ENCODE measurements at places on chromosomes 3 and 15. TPM values are rescaled to one million over a fixed set of nuclear protein-coding genes. Genes with fewer than 3 reads are reported as not detected.

DNA sequence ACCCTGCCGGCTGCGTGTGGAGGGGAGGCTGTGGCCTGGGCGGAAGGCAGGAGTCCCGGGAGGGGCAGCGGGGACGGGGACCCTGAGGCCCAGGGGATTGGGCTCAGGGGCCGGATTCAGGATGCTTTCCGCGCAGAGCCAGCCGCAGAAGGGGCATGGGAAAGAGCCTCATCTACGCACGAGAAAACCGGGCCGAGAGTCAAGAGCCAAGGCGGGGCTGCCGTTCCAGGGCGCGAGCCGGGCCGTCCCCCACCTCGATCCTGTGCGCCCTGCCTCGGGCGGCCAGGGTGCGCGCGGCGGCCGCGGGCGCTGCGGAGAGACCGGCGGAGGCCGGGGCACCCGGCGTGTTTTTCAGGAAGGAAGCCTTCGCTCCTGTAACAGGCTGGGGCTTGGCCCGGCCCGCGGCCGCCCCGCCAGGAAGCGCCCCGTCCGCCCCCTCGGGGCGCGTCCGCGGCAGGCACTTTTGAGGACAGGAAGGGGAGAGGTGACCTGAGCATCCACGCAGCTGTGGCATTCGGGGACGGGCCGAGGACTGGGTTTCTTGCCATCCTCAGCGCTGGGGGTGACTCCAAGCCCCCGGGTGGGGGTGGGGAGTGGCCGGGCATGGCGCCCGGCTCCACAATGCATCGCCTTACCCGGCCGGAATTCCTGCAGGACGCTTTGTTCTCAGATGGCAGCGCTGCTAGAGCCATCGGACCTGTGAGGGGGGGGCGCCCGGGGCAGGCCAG is 62.3 kb upstream of the GATA2 start:
- no peaks in the 10 kb centered on the region for H3K36me3 ChIP-seq
- no peak overlapping the region for H3K4me3 ChIP-seq
- H3K27ac ChIP-seq: no peak overlapping the region
- H3K4me1 ChIP-seq: peaks cover 13% of the 10 kb centered on the region
- peaks cover 10% of the 10 kb centered on the region for H3K27me3 ChIP-seq

DNA sequence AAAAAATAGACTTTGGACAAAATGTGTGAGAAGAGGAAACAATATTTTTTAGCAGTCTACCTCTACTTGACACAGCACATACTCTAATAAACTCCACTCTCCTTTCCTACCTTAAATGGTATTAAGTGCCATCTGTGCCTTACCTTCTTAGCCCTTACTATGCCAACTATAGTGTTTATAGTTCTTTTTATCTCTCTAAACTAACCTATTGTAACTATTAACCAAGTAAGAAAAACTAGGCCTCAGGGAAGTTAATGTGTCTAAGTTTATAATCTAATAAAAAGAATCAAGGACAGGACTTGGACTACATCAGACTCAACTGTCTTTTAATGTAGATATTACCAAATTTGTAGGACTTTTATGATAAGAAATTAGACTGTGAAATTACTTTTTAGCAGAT is 251.7 kb upstream of the ROBO2 start:
- no peak overlapping the region for H3K4me3 ChIP-seq
- no peak overlapping the region for H3K27ac ChIP-seq
- H3K4me1 ChIP-seq: no peaks in the 10 kb centered on the region
- peaks cover 15% of the 10 kb centered on the region for H3K27me3 ChIP-seq
- H3K36me3 ChIP-seq: no peaks in the 10 kb centered on the region
- DNase-seq: no peak

DNA sequence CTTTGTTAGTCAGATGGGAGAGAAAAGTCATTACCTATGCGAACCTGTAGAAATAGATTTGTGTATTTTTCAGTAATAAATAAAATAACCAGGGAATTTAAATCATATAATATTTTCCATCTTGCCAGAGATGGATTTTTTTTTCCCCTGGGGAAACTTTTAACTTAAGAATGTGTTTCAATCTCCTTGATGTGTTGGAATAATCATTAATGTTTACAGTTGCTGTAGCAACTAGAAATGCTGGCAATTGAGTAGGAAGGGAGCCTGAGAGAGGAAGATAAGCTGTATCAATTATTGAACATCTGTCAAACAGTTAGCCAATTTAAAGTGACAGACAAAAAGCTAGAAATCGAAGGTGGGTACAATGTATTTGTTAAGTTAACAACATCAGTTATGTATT is 259.5 kb downstream of the IL5RA start:
- H3K27me3 ChIP-seq: no peaks in the 10 kb centered on the region
- H3K4me3 ChIP-seq: no peak overlapping the region
- H3K4me1 ChIP-seq: no peaks in the 10 kb centered on the region

Gene PLA2G4B
- 3.2 TPM for total RNA-seq

DNA sequence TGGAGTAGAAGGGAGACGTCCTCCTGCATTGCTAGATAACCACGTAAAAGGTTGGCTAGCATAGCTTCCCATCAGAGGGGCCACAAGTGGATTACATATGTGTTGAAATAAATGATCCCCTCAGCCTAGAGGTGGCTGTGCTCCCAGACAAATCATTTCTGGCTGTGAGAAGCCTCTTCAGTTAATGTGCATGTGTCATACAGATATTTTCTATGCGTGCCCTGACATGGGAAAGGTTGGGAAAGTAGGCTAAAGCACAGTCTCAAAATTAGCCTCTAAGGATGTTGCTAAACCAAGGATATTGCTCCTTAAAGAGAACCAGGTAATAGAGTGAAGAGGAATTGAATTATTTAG is 17.8 kb downstream of the USP3 start:
- H3K27ac ChIP-seq: peak overlapping the region; percentile 42
- H3K27me3 ChIP-seq: no peaks in the 10 kb centered on the region
- H3K4me1 ChIP-seq: peaks cover 59% of the 10 kb centered on the region
- H3K4me3 ChIP-seq: no peak overlapping the region
- no peak for DNase-seq
